ENCODE measurements at places on chromosomes 2 and 18.

- no peak for DNase-seq
Observed at GRCh38 chr2:33958591-33958990, 359.5 kb upstream of the FAM98A start.

DNA sequence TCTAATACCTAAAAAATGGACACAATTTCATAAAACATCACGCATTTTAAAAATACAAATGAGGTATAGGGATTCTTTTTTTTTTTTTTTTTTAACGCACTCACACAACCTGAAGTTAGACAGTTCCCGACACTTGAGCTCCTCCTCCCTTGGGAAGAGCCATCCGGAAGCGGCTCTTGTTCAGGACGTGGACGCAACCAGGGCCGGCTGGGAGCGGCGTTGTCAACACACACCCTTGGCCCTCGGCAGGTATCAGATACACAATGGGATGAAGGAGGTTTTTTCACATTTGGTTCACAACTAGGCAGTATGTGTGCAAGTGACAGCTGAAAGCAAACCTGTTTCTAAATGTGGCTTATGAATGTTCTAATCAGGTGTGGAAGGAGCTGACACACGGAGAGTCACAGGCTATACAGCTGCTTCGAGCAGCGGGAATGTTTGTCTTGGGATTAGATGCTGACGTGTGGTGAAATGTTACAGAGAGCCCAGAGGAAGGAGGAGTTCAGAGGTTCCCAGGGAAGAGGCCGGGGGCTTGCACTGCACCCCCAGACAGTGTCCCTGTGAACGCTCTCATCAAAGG lies 111.1 kb downstream of the PXDN start:
- DNase-seq = no peak

GRCh38 chr2:76009484-76009883 lies 298.8 kb upstream of the GCFC2 start:
- no peak for DNase-seq

GRCh38 chr18:38940475-38940862 lies 1374.9 kb upstream of the CELF4 start:
- DNase-seq = no peak

DNA sequence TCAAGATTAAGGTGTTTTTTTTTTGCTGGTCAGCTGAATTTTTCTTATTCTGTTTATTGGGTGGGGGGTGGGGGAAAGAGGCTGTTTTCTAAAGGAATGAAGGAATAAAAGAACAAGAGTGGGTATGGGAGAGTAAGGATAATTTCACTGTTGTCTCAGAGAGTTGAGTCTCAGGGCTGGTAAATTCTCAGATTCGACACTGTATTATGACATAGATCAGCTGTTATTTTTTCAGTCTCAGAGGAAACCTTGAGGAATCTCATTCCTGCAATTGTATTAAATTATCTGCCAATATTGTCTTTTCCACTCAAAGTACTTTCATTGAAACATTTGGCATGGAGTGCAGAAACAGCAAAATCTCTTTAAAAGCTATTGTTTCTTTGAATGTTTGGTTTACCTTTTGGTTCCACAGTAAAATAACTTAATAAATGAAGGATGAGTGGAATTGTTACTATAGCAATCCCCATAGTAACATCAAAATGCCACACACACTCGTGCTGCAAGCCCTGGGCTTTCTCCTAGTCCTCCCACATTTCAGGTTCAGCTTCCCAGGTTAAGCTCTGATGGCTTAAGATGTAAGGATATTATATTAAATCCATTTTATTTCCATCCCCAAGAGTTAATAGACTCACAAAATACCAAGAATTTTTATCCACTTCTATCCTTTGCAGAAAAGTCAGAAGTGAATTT lies 478.7 kb upstream of the TCF4 start:
- no peak for DNase-seq

GRCh38 chr2:241225545-241225944 lies 37.1 kb downstream of the ANO7 start:
- no peak for DNase-seq

DNA sequence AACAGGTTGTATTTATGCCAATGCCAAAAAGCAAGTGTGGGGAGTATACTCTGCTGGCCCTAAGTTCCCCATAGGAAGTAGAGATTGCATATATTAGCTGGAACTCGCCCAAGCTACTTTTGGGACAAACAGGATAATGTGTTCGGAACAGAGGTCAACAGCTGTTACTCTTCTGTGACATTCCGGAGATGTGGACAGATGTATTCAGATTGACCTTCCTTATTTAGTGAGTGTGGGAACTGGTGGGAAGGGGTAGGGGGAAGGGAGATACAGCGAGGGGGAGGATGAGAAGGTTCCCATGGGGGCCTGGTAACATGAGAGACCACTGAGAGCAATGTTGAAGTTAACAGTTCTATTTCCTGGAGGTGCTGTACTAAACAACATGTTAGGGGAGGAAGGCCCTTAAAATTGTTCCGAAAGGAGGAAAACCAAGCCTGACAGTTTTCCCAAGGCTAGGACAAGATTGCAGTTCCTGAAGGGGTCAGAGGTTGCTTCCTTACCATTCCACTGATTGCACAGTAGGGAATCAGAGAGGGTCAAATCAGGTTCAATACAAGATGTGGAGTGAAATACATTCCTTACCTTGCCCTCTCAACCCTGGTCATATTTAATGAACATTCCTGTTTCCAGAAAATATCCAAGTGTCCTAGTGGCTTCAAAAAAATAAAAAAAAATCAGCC lies 14.3 kb upstream of the CD28 start:
- DNase-seq = no peak

DNA sequence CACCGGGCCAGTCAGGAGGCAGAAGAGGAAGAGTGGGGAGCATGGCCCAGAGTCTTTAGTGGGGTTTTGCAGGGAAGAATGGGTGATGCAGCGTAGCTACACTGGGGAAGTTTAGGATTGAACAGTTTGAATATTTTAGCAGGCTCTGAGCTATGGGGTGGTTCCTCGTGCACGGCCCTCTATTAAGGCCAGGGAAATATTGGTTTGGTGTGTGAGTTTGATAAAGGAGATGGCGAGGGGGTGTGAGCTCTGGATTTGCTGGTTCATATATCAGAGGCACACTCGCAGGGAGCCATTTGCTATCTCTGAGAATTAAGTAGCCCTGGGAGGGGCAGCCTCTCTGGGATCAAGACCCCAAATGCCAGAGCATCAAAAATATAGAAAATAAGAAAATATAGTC lies 50.1 kb downstream of the BOLA3 start:
- no peak for DNase-seq

DNA sequence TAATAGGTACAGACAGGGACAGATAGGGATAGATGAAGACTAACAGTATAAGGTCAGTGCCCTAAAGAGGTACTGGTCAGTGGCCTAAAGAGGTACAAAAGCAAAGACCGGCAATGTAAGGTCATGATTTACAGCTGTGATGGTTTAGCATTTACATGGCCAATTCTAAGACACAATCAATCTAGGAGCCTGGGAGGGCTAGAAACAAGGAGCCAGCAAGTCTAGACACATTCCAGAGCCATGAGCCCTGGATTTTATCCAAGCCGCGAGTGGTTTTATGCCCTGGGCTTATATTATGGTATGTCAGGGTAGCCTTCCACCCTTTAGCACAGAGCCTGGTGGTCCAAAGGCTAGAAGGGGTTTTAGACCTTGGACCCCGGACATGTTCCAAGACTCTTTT lies 124.2 kb downstream of the CBLN2 start:
- no peak for DNase-seq

DNA sequence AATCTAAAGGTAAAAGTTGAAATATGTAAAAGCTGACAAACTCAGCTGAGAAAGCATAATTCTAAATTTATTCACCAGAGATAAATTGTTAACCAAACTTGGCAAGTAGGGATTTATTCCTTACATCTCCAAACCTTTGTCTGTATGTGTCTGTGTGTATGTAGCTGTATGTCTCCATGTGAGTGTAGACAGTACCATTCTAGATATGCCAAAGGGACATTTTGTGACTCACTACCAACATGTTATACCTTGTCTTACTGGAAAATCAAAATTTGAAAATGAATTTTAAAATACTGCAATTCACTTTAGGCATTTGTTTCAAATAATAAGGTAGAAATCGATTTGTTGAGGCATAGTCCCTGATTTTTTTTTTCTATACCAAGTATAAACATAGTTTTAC lies 102.1 kb downstream of the ABCA12 start:
- no peak for DNase-seq

DNA sequence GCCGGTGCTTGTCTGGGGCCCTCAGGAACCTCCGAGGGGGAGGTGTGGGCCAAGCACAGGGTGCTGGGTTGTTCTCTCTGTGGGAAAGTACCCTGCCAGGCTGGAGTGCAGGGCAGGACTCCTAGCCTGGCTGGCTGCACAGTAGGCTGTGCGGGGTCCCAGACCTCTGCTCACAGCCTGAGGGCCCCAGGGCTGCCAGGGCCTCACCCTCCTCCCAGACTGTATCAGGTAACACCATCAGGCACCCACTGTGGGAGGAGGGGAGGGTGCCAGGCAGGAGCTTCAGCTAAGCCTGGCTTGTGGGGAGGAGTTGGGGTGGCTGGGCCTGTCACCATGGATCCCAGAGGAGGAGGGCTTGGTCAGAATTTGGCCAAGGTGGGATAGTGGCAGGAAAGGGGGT lies 211.9 kb upstream of the SMAD2 start:
- DNase-seq = no peak

GRCh38 chr2:225660262-225661131 lies 261.0 kb downstream of the NYAP2 start:
- DNase-seq = peak; percentile 42

DNA sequence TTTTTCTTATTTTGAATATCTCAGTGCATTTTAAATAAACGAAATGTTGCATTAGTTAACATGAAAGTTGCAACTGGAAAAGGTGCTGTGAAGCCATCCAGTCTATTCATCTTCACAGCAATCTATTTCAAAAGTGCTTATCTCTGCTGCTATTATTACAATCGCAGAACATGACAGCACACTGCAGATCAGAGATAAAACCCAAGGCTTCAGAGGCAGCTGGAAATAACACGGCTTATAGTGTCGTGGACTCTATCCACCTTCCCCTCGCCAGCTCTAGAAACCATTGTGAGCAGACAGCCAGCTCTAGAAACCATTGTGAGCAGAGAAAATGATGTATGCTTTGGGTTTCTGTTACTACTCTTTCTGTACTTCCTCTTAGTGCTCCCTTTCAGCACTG lies 1140.8 kb upstream of the CELF4 start:
- no peak for DNase-seq

- DNase-seq = no peak
Observed at GRCh38 chr2:223165423-223166214, 113.6 kb downstream of the KCNE4 start.

- no peak for DNase-seq
Observed at GRCh38 chr2:128681507-128681906, 362.8 kb upstream of the HS6ST1 start.

GRCh38 chr2:119230219-119231185 lies 6.9 kb downstream of the STEAP3 start:
- peak; percentile 23 for DNase-seq

GRCh38 chr2:222671259-222672067 lies at the start of gene MOGAT1:
Gene MOGAT1, plus strand, starts transcription at chr2:222671658. Its CDS starts 128 bp downstream, at chr2:222671786.
- DNase-seq = peak; percentile 26

DNA sequence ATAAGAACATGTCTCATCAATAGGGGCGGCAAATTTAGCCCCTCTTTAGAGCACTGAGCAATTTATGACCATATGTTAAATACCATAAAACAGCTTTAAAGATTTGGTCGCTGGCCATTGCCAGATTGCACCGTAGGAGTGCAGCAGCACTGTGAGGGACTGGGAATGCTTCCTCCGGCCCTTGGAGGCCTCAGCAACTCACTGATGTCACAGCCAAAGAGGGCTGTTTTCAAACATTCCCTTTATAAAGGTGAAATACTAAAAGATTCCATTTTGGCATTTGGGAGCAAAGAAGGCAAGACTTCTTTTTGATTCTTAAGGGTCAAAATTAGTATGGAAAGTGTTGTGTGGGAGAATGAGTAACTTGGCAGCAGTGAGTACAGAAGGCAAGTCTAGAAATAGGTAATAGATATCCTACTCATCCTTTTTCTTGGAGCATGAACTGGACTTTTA lies 63.7 kb downstream of the BABAM2 start:
- DNase-seq = no peak

DNA sequence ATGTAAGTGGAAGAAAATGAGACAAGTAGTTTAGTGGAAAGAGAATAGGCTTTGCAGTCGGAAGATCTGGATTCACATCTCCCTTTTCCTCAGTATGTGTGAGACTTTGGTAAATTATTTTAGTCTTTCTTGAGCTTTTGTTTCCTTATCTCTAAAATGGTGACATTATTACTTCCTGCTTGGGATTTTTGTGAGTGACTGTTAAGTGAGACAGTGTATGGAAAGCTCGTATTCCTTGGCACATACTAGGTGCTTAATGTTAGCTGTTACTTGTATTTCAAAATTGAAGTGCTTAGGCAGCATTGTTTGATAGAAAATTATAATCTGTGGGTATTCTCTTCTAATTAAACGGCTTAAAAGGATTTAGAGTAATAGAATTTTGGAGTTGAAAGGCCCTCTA lies 2.0 kb downstream of the ZNF638 start:
- no peak for DNase-seq

DNA sequence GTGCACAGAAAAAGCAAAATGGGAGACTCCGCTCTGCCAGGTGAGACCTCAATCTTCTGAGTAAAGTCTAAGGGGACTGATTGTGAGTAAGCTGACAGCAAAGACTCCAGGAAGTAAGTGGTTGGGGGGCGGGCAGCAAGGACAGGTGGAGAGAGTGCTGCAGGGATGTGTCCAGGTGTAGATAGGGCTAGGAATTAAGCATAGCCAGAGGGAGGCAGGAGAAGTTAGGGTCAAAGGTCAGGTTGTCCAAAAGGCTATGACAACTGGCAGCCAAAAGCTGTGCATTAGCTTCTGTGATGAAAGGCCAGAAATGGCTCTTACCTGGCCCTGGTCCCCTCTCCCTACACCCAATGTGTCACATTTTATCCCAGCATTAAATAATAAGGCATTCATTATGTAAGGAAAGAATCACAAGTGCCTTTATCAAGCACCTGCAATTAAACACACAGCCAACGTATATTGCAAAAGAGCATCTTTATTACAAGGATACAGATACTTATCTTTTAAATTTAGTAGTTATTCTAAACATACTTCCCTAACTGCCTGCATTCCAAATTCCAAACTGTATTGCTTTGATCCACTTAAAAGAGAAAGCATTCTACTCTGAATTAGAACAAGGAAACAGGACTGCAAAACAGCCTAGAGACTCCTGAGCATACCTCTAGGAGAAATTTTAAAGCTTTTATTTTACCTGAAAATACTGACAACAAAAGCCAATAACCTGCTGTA lies 247.9 kb downstream of the IRS1 start:
- no peak for DNase-seq

DNA sequence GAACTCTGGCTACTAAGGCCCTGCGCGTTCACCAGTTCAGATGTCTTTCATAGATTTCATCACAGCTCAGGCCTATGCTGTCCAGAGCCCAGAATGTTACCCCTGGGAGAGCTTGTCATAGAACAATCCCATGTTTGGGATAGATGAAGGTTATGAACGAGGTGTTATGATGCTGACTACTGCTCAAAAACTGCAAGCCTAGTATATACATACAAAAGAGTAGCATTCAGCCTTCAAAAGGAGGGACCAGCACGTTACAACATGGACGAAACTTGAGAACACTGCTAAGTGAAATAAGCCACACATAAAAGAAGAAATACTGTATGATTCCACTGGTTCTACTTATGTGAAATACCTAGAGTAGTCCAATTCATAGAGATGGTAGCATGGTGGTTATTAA lies 401.9 kb downstream of the NBAS start:
- no peak for DNase-seq

GRCh38 chr2:241977557-241978300 lies 108.2 kb downstream of the RTP5 start:
- DNase-seq = no peak

GRCh38 chr2:219598308-219599078 lies 836 bp downstream of the STK11IP start:
- no peak for DNase-seq
